ENCODE measurements at places on chromosomes 11 and 22.
A peak's percentile ranks its signal among the peaks of the same experiment; 100 is the strongest.

DNA sequence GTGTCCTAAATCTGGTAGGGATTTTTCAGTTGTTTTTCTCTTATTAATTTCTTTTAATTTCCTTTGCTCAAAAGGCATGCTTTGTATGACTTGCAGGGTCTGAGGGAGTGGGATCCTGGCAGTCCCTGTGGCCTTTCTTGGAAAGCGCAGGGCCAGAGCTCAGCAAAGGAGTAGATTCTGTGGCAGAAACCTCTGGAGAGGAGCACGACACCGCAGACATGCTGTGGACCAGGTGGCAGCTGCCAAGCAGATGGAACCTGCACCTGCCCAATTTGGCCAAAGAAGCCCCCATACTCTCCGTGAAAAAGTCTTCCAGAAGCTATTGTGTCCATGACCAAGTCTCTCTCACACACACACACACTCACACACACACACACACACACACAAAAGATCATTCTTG is 78.9 kb upstream of the FGF3 start:
- DNase-seq = no peak

GRCh38 chr22:19931514-19931913 is 10.1 kb upstream of the COMT start:
- DNase-seq = no peak

DNA sequence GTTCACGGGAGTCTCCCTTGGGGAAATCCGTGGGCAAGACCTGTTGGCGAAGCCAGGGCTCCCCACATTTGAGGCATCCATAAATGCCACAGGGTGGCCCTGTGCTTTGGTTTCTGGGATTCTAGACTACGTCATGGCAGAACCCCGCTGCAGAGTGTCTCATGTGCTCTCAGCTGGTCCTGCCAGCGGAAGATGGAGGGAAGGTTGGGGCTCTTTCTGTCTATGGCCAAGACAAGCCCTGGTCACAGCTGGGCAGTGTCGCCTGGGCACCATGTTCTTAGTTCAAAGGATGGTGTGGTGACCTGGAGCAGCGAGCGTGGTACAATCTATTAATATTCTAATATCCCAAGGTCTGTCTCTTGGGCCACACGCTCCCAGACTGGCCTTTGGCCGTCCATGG is 511.7 kb downstream of the TBC1D22A start:
- DNase-seq = no peak

DNA sequence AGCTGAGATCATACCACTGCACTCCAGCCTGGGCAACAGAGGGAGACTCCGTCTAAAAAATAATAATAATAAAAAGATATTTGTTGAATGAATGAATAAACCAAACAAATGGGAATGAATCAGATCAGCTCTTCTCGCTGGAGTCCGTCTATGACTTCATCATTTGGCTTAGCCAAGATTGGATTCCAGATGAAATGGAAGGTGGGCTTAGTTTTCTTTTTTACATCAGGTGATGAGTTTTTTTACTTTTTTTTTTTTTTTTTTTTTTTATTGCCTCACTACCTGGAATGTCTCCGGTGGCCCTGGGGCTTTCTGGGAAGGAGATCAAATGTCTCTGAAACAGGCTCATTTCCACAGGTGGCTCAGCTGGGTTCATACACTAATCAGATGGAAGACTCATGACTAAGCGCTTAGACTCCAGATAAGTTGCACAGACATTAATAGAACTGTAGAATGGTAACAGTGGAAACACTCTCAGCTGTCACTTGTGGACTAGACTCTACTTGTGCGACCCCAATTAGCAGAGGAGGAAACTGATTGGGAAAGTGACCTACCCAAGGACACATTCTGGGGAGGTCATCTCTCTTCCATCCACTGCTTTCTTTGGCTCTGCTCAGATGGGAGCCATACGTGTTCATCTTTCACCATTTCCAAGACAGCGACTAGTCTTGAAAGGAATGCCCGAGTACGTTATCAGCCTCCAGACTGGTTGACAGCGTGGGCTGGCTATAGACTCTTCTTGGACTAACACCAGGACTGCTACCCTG is 20.5 kb upstream of the RBFOX2 start:
- no peak for DNase-seq

- no peak for DNase-seq
Measured at GRCh38 chr11:46696212-46696558, 4.2 kb downstream of the ARHGAP1 start.

- DNase-seq = no peak
Measured at GRCh38 chr11:17328871-17329494, 22.6 kb upstream of the NCR3LG1 start.

GRCh38 chr22:40035351-40035750 is 40.6 kb downstream of the FAM83F start:
- DNase-seq = no peak

DNA sequence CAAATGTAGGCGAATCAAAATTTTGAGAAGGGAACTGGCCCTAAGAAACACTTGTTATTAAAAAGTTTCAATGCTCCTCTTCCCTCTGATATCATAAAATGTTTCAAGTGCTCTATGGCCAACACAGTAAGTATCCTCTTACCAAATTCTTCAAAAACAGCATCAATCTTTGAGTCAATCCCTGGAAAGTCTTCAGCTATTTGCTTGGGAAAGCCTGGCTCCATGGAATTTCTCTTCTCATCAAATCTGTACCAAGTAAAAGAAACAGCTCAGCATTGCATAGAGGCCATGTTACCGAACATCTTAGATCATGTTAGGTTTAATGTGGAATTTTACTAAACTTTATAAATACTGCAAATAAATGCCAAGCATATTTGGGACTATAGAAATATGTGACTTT is 6.3 kb downstream of the MMP3 start:
- DNase-seq = no peak

GRCh38 chr11:80462211-80462610 is 1021.4 kb upstream of the TENM4 start:
- DNase-seq = no peak

DNA sequence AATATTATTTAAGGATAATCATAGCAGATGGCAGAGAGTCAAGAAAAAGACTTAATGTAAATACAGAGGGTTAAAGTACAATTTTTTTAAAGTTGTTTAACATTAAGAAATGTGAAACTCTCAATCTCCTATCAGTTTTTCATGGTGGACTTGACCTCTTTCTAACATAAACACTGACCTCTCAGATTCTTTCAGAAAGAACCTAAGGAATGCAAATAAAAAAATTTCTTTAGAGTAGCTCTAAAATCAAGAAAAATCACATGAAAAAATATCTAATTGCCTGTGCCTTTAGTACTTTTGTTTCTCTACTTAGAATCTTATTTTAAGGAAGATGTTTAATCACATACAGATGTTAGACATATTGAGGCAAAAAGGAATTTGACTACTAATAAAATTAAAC is 12.9 kb downstream of the RNF141 start:
- no peak for DNase-seq

GRCh38 chr11:78370406-78371172 is 47.0 kb downstream of the GAB2 start:
- DNase-seq = no peak

DNA sequence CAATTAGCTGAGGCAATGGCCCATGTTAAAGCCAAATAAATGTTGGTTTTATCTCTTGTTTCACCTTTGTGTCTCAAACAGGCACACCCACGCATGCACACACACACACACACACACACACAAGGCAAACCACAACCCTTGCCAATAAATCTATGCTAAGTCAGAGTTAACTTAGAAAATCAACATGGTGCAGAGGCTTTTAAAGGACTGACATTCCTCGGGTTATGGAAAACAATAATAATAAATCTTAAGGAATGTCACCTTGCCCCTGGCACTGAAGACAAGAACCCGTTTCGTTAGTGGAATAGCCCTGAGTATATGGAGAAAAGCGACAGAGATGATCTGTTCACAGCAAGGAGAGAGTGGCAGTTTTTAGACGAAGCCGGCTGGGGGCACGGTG is 326.3 kb downstream of the NTM start:
- no peak for DNase-seq

DNA sequence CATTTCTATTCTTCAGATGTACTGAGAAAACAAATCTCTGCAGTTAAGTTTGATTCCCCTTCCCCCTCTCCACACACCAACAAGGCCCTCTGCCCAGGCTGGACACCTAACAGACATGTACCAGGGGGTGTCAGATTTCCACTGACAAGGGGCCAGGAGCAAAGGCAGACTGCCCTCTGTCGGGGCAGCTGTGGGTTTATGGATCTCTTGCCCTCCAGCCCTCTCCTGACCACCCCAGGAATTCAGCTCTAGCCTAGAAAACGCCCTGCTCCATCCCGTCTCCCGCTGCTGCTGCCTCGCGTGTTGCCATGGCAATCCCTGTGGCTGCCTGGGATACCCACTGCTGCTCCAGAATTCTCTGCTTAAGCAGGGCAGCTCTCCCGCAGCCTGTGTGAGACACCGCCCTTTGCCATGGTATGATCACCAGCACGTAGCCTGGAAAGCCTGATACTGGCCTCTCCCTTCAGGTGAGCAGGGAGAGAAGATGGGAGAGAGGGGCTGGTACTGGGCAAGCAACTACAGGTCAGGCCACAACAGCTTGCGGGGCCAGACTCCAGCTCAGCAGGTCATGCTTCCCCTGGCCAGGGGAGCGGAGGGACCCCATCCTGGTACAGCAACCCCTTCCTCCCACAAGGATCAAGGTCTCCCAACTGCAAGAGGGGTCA is 41.6 kb downstream of the BUD13 start:
- no peak for DNase-seq

DNA sequence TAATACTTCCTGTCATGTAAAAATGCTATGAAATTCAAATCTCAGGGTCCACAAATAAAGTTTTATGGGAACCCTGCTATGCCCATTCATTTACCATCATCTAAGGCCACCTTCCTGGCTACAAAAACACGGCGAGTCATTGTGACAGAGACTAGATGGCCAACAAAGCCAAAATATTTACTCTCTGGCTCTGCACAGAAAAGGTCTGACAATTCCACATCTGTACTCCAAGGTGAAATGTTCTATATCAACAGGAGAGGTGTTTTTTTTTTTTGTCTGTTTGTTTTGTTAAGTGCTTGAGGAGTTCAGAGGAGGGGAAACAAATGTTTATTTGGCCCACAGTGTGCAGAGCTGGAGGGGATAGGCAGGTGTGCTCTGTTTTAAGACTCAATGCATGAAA is 18.6 kb upstream of the TMA7B start:
- DNase-seq = no peak

GRCh38 chr22:23844739-23845202 is 6.0 kb upstream of the DERL3 start:
- DNase-seq = no peak

- DNase-seq = peak; percentile 93
Measured at GRCh38 chr11:7575841-7576725, 62.3 kb downstream of the PPFIBP2 start.

All from HT-29 (cell line).